ENCODE measurements at places on chromosomes 5 and 9. TPM values are rescaled to one million over a fixed set of nuclear protein-coding genes. Genes with fewer than 3 reads are reported as not detected.

- no peak for DNase-seq
Measured at GRCh38 chr9:75910731-75911130, 20.3 kb downstream of the PCSK5 start.

RAB3C gene
- total RNA-seq, result 2.5 TPM

- no peak for DNase-seq
Measured at GRCh38 chr9:34123682-34124081, 2.8 kb downstream of the DCAF12 start.

IL5 gene
- total RNA-seq, result not detected

DNA sequence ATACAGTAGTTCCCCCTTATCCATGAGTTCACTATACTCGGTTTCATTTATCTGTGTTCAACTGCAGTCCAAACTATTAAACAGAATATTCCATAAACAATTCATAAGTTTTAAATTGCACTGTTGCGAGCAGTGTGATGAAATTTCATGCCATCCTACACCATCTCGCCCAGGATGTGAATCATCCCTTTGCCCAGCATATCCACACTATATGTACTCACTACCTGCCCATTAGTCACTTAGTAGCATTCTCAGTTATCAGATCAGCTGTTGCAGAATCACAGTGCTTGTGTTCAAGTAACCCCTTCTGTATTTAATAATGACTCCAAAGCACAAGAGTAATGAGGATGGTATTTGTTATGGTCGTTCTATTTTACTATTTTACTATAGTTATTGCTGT, 51.5 kb downstream of the SHOC1 start:
- DNase-seq, result no peak

GRCh38 chr5:124576848-124577409, 169.5 kb downstream of the ZNF608 start:
- no peak for DNase-seq

GRCh38 chr5:119275146-119275545, 80.7 kb upstream of the TNFAIP8 start:
- no peak for DNase-seq

PCDHB15 gene
- total RNA-seq, result 2.0 TPM

SHISAL2B gene
- total RNA-seq, result not detected

DNA sequence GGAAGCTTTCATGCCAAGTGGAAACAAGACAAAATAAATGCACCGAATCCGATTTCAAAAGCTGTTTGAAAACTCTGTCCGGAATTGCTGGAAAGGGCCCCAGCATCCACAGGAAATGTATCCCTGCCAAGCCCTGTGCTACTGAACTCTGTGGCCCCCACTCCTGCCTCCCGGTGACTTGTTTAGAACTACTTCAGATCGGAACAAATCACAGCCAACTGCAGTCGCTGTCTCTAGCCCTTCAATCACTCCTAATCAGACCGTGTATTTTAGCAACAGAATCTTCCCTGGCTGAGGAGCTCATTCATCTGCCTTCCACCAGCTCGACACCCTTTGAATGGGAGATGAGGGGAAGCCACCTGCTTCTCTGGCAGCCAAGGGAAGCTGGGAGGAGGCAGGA, 94.1 kb downstream of the KCNIP1 start:
- no peak for DNase-seq

- DNase-seq, result no peak
Measured at GRCh38 chr5:62190931-62191330, 115.1 kb upstream of the KIF2A start.

DNA sequence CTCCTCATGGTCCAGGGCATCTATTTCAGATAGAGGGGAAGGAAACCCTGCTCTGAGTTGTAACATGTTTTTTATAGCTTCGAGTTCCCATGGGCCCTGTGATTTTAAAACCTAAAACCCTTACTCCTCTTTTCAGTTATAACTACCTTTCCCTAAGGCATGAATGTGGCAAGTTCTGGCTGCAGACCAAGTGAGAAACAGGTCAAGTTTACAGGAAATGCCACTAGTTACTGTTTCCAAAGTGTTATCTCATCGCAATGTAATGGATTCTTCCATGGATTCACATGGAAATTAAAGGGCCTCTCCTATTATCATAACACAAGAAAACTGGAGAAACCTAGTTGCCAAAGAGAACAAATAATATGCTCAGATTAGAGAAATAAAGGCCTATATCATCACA, 574.5 kb upstream of the GRAMD2B start:
- DNase-seq, result no peak

GRCh38 chr5:5678909-5679308, 256.4 kb downstream of the ICE1 start:
- no peak for DNase-seq

RNF208 gene
- 0.72 TPM for total RNA-seq

- no peak for DNase-seq
Measured at GRCh38 chr9:93319301-93319991, 132.0 kb upstream of the FAM120A start.

MARCOL gene
- total RNA-seq, result not detected

SVEP1 gene
- 465 TPM for total RNA-seq

DNA sequence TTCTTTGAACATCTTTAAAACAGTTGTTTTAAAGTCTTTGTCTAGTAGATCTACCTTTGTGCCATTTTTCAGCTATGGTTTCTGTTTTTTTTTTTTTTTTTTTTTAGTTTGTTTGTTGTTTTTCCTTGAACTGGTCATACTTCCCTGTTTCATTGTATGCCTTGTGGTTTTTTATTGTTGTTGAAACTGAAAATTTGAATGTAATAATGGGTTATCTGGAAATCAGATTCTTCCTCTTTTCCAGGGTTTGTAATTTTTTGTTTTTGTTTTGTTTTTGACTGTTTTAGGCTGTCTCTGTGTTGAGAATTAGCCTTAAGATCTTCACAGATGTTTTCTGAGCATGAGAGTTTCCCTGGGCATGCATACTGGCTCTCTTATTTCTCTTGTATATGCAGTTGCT, 269.6 kb upstream of the DAP start:
- DNase-seq, result no peak

DNA sequence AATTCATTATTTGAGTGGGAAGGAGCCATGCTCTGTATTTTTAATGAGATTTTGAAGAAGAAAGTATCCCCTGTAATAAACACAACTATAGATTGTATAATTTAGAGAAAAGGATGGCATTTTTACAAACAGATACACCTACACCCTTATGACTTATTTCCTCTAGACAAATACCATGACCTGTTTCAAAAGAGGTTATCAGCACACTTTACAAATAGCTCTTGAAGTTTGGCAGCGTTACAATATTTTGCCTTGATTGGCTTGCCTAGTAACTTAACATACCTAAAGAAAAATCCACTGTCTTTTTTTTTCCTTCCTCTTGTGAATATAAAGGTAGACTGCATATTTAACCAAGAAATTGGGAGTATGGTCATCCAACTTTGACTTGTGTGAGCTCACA, 28.5 kb upstream of the CETN3 start:
- DNase-seq, result no peak

GRCh38 chr9:95003689-95004410, 277.4 kb downstream of the AOPEP start:
- DNase-seq, result peak; percentile 40

- DNase-seq, result no peak
Measured at GRCh38 chr9:107674721-107675277, 185.2 kb upstream of the KLF4 start.

DNA sequence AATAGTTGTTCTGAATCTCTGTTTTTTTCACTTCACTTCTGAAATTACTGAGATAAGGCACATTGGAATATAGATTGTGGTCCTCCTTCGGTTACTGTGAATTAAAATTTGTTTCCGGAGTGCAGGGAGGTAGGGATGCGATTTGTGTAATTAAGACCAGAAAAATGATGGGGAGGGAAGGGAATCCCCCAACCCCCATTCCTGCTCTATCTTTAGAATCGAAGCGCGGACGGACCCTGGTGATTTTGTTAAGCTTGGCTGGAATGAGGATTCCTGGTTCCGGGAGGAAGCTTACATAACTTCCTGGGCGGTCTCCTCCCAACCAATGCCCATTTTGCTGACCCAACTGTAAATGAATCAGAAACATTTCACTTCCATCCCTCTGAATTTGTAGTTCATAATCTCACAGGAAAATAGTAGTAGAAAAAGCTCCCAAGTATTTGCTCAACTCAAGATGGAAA, 220.1 kb upstream of the MSX2 start:
- no peak for DNase-seq

STING1 gene
- 55.1 TPM for total RNA-seq

- DNase-seq, result no peak
Measured at GRCh38 chr9:134425812-134426211, 99.6 kb downstream of the RXRA start.

DNA sequence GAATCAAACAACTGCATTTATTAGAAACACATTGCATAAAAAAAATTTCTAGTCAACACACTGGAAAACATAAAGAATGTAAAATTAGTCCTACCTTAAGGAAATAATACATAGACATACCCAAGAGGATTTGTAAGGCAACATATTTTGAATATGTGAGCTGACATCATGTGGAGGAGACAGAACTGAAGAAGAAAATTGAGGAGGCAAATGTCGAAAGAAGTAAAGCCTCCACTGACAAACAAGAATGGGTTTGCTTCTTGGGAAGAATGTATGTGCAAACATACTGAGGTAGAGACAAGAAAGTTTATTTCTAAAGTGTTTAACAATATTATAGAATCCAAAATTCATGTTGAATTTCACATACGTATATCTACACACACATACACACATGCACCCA, 363.0 kb upstream of the PDE4D start:
- DNase-seq, result no peak
